Stimulated activated CD8-positive, alpha-beta memory T cell treated with anti-CD3 and anti-CD28 coated beads, Interleukin-7, amount 100 ng/mL, for 4 hours (primary cell): ENCODE measurements at places on chromosomes 2 and 18.

DNA sequence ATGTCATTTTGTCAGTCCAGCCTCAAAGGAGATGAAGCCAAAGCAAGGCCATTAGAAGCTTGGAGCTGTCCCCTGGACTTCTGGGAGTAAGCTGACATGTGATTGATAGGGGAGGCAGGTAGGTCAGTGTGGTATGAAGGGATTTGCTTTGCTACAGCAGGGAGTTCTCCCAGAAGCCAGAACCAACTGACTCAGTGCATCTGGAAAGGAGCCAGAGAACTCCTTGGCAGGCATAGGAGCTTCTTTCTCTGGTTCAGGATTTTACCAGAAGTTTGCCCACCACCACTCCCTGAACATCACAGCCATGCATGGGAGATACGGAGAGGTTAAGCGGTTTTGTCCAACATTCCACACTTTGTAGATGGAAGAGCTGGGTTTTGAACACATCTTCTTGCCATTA, 24.5 kb upstream of the KCNE4 start:
- no peak for DNase-seq

- DNase-seq = no peak
Observed at GRCh38 chr2:230869914-230870543, 5.3 kb downstream of the ITM2C start.

- DNase-seq = no peak
Observed at GRCh38 chr18:4068552-4069158, 386.5 kb downstream of the DLGAP1 start.

GRCh38 chr18:24388957-24389356, 8.7 kb downstream of the OSBPL1A start:
- DNase-seq = no peak

- DNase-seq = no peak
Observed at GRCh38 chr2:241036964-241037421, 38.6 kb downstream of the SNED1 start.

DNA sequence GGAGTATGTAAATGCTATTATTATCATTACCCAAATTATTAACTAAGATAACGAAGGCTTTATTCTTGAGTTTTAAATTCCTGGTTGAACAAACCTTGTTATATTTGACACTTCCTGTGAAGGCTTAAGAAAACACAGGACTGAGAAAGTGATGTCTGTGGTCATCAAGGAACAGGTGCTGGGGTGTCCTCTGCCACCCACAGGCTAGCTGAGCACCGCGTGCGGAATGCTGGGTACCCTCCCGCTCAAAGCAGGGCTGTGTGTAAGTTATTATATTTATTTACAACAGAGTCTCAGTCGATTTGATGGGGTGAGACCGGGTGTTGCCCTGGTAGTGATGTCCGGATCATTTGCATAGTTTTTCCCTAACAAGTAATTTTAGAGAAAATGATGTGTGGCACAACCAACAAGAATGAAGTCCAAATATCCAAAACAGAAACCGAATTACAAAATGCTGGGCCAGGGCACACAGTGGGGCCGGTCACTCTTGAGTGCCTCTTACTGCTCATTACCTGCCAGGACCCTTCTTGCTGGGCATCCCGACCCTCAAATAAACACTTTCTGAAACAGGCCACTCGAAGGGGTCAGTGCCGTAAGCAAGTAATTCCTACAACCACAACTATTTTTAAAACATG, 49.2 kb downstream of the TMEM18 start:
- no peak for DNase-seq

DNA sequence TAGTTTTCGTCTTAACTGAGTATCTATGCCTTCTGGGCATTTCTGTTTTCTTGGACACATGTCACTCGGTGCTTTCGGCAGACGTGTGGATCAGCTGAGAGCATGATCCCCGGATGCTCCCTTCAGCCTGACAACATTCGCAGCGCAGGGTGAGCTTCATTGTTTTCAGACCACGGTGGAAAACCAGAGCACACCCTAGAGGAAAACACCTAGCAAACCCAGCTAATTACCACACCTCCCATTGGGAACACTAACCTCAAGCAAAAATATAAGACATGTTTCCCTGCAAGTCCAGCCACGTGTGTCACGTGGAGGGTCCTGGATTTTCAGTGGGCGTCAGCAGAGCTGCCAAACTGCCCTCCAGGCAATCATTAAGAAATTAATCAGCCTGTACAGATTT, 31.0 kb downstream of the ANKRD29 start:
- DNase-seq = no peak

GRCh38 chr2:202717598-202718310, 83.0 kb downstream of the FAM117B start:
- no peak for DNase-seq

GRCh38 chr2:227772197-227772661, 26.5 kb downstream of the SCYGR8 start:
- DNase-seq = no peak

DNA sequence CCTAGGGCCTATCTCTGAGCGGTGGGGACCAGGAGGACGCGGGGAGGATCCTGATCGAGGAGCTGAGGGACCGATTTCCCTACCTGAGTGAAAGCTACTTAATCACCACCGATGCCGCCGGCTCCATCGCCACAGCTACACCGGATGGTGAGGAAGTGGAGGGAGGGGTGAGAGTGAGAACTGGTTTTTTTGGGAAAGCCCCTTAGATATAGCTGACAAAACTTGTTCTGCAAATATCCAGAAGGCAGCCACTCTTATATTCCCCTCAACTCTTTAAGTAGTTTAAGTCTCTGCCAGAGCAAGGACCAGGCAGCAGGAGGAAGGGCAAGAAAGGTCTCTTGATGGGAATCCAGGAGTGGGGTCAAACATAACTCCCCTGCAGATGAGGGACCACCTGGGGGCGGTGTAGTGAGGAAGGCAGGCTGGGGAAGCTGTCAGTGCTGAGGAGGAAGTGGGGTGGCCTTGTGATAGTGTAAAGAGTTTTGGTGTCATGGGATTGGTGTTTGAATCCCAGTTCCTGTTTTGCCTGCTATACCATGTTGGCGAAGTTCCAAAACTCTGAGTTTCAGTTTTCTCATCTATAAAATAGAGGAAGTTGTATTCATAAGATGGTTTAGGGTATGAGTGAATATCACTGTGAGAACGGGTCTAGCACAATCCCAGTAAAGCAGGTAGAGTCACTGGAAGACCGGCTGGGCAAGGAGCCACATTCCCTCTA, 3.4 kb downstream of the NAGK start:
- peak; percentile 21 for DNase-seq

- DNase-seq = no peak
Observed at GRCh38 chr18:57629422-57629821, 7.8 kb upstream of the NARS1 start.

DNA sequence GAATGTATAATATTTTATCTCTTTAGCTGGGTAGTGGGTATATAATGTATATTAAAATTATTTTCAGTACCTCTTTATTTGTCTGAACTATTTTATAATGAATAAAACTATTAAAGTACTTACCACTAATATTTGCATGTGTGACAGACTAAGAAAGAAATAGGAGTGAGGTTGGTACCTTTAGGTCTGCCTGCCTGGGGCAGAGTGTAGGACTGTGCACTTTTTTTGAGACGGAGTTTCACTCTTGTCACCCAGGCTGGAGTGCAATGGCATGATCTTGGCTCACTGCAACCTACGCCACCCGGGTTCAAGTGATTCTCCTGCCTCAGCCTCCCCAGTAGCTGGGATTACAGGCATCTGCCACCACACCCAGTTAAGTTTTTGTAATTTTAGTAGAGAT, 18.8 kb downstream of the NCOA1 start:
- DNase-seq = no peak

DNA sequence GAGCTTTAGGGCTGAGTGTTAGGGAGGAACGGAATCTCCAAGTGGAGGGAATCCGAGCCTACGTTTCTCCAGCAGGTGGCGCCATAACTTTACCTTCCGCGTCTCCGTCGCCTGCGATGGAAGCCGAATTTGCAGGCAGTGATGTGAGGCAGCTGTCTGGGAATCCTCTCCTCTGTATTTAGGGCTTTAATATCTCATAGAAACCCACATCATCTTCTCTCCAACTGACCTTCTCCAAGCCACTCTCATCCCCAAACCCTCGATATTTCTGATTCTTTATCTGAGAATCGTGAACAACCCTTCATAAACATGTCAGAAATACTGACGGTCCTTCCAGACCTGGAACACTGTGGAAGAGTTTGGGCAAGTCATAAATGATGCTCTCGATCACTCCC, 27.5 kb downstream of the SIX2 start:
- DNase-seq = peak; percentile 33

DNA sequence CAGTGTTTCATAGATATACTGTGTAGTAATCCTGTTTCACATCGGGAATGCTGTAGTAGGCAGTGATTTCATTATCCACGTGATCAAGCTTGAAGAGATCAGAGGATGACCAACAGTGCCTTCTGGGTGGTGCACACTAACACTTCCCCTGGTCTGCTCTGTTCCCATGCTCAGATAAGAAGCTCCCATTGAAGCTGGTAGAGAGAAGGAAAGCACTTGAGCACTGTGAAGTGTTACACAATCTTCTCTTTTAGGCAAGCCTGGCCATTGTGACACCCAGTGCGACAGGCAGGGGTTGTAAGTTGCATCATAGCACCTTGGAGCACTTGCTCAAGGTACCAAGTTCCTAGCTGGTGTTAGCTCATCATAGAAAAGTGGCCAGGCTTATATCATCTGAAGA, 30.6 kb upstream of the GPD2 start:
- DNase-seq = no peak

- no peak for DNase-seq
Observed at GRCh38 chr2:127510073-127510472, 16.2 kb downstream of the IWS1 start.

GRCh38 chr2:182810087-182810486, 56.4 kb downstream of the FRZB start:
- no peak for DNase-seq

DNA sequence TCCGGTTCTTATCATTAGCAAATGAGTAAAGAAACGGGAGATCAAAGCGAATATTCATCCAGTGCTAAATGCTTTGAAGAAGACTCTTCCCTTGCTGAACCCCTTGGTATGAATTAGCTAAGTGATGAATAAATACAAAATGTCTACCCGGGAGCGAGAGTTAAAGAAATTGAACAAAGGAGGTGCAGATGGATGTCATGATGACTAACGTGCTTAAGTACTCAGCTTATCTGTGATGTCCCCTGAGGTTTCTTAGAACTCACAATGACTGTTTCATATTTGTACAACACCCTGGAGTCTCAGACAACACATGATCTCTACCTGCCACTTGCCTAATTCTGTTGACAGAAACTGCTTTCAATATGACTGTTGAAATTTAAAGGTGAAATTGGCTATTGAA, 148.5 kb downstream of the TMEM200C start:
- DNase-seq = no peak
